ENCODE measurements at places on chromosomes 7 and 10. TPM values are rescaled to one million over a fixed set of nuclear protein-coding genes. Genes with fewer than 3 reads are reported as not detected.

The LRIT1 gene
- 0.12 TPM for total RNA-seq

The MAT1A gene
- not detected for total RNA-seq

The EGFR gene
- 126 TPM for total RNA-seq

The SUV39H2 gene
- 5.8 TPM for total RNA-seq

The TRA2A gene
- total RNA-seq = 50.0 TPM

The PHYH gene
- total RNA-seq = 32.0 TPM

The CLDN15 gene
- 4.4 TPM for total RNA-seq

The GPR22 gene
- total RNA-seq = not detected

The WNT2 gene
- 1.1 TPM for total RNA-seq
